8988T (cell line): ENCODE measurements at places on chromosomes 5 and 9.

DNA sequence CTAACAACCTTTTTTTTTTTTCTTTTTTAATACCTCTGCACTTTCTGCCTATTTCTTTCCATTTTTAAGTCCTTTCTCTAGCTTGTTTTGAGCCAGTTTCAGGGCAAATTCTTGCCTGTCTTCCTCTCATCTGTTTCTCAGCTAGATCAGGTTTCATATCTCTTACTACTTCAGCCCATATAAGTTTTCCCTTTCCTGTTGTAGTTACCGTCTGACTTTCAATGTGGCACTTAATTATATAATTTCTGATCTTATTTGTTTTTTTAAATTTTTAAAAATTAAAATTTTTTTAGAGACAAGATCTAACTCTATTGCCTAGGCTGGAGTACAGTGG is 104.7 kb upstream of the ELL2 start:
- no peak for DNase-seq

DNA sequence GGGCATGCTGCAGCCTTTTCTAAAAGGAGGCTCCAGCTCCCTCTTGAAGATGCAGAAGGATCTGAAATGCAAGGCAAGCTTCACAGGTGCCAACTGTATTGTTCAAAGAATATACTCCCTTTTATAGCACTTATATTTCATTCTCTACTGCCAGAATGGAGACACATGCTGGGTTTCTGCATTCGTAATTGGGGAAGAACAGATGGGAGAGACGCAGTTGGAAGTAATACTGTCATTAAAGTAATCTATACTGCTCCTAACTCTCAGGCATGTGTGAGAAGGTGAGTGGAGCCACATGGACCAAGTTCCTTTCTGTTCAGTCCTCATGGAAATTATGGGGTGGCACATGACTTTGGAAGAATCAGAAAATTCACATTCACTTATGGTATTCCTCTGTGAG is 226.4 kb downstream of the TRIM32 start:
- no peak for DNase-seq

DNA sequence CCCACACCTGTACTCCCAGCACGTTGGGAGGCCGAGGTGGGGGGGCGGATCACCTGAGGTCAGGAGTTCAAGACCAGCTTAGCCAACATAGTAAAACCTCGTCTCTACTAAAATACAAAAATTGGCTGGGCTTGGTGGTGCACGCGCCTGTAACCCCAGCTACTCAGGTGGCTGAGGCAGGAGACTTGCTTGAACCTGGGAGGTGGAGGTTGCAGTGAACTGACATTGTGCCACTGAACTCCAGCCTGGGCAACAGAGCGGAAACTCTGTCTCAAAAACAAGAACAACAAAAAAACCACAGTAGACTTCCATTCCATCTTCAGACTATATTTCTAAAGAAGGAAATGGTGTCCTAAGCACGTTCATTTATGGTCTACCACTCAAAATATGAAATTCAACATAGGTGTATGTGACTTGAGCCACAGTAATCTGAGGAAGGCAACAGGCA is 14.2 kb upstream of the SERINC5 start:
- no peak for DNase-seq

- DNase-seq, result no peak
These were observed 169.8 kb downstream of the INSYN2B start for GRCh38 chr5:169810524-169810923.

DNA sequence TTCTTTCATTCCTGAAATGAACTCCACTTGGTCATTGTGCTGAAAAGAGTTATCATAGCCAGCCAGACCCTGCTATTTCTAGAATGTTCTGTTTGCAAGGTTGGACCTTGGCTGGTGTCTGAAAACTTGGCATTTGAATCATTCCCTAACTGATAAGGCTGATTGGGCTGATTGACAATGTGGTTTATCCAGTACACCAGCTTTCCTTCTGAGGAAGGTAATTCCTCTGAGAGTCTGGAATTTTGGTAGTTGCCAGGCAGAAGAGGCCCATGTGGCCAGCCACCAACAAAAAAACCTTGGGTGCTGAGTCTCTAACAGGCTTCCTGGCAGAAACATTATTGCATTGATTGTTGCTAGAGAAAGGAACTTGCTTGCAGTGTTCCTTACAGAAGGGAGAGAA is 15.3 kb downstream of the SEC61B start:
- DNase-seq, result no peak

DNA sequence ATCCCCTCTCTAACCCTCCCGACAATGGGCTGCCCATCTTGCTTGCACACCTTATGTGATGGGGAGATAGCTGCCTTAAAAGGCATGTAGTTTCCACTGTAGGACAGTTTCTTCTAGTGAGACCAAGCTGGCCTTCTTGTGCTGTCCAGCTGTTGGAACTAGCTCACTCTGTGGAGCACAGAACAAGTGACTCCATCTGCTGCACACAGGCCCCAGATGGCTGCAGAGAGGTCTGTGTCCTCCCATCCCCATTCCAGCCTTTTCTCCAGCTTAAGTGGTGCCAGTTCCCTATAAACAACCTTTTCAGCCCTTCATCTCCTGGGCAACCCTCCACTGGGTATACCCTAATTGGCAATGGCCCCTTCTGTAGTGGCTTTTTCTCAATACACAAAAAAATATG is 18.7 kb upstream of the PSD2 start:
- DNase-seq, result no peak

DNA sequence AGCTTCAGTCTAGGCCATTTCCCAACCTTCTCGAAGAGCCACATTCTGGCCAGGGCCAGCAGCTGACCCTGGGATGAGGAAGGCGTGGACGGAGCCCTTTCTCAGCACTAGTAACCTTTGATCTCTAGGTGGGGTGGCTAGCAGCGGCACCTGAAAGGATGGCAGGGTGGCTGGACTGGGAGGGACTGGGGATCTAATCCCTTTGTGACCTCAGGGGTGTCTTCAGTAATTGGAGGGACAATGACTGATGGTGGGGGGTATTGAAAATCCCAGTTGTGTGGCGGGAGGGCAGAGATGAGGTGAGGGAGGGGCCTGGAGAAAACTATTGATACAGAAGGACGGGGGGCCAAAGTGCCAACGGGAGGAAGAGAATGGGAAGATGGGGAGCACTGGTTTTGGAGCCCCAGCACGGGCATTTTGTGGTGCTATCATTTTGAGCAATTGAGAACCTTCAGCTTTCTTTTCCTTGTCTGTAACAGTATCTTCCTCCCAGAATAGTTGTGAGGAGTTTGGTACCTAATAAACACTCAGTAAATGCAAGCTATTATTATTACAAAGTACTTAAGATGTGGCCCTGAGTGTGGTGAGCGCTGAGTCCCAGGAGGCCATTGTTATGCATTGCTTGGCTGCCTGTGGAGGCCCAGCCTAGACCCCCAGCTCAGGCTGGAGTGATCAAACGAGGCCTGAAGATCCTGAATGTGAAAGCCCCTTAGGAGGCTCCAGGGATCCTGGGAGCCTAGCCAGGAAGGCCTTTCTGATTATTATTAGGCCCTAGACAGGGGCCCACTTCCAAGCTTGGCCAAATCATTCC is 37.3 kb upstream of the UBE2D2 start:
- no peak for DNase-seq
